ENCODE measurements at places on chromosomes 5 and 9.

DNA sequence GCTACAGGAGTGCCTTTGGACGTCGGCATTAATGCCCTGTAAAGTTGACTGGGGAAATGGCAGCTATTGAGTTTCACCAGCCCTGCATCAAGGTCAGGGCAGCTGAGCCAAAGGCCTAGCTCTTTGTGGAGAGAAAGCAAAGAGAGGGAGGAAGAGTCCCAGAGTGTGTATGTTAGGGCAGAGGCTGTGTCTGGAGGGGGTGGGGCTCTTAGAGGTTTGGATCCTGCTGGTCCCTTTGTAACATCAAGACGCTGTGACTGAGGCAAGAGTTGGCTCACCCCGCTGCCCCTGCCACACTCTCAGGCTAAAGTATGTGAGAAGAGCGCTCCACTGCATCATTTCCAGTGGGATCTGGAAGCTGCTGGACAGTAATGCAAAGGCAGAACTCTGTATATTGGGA lies 34.3 kb downstream of the TMOD1 start:
- DNase-seq = no peak

DNA sequence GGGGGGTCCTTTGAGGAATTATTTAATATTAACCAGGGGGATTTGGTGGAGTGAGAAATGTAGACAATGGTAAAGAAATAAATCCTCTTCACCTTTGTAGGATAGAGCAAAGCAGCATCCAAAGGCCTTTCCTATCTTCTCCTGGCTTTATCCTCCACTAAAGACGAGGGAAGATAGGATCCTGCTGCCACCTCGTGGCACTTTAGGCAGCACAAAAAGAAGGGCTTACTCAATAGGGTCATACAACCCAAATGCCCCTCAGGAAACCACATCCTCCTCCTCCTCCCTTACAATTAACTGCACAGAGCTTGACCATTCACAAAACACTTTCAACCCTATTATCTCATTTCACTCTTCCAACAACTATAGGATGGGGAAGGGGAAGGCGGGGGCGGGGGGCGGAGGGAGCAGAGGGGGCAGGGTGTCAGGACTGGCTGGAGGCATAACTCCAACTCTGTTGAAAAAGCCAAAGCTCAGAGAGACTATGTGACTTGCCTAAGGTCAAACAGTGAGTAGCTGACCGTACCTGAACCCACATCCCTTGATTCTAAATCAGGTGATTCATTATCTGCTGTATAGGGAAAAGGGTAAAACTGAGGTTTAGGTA lies 45.4 kb upstream of the MYOT start:
- DNase-seq = no peak

GRCh38 chr5:143624465-143624864 lies 187.5 kb upstream of the HMHB1 start:
- DNase-seq = no peak

DNA sequence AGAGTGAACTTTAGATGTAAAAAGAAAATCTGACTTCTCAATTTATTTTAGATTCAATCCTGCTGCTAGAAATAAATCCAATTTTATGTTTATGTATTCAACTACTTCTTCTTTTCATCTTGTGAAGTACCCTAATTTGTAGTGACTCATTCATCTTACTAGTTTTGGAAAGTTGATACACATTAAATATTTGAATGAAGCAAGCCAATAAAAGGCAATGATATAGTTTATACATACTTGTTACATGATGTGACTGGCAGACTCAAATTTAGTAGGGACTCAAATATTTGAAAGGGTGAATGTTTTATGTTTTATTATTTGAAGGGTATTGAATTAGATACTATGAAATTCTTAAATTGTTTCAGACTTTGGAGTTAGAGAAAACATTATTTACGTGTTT lies 34.7 kb downstream of the CSNK1G3 start:
- DNase-seq = no peak

DNA sequence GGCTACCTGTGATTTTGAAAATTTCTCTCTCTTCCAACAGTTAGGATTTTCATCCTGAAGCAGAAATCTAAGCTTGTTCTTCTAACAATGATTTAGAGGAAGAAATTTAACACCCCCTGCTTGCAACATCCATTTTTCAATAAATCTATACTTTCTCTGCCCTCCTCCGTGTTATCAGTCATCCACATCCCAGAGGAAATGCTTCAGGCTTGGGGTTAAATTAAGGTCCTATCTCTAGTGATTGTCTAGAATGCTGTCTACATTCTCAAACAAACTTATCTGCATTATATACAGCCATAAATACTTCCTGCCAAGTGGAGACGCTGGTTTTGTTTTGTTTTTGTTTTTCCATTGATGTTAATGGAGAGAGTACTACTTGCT lies 371.0 kb downstream of the CSNK1G3 start:
- no peak for DNase-seq

DNA sequence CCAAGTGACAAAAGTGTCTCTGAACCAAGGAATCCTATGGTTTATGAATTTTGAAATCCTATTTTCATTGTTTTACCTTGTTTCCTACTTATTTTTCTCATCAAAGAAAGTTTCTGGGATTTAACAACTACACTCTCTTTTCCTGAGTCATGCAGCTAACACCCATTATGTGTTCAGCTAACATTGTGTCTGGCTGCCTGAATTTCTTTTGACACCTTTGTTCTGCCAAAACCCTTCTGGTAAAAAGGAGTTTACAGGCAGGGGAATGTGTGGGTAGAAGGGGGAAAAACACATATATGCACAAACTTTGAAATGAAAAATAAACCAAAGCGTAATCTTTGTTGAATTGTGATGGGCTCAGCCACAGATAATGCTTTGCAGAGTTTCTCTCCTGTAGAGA lies 146.2 kb downstream of the COX7C start:
- DNase-seq = no peak

All from stimulated activated CD8-positive, alpha-beta memory T cell treated with anti-CD3 and anti-CD28 coated beads, Interleukin-4, amount 100 ng/mL, for 24 hours (primary cell).